ENCODE measurements at places on chromosomes 3 and 15.

- peak; percentile 98 for DNase-seq
Observed at GRCh38 chr3:23945913-23946687, 1.0 kb downstream of the NR1D2 start.

GRCh38 chr3:34782871-34783270 lies 856.5 kb upstream of the ARPP21 start:
- no peak for DNase-seq

- DNase-seq = peak; percentile 11
Observed at GRCh38 chr3:139353920-139354556, 10.2 kb downstream of the MRPS22 start.

GRCh38 chr15:64263567-64263966 lies 92.4 kb downstream of the CSNK1G1 start:
- DNase-seq = no peak

DNA sequence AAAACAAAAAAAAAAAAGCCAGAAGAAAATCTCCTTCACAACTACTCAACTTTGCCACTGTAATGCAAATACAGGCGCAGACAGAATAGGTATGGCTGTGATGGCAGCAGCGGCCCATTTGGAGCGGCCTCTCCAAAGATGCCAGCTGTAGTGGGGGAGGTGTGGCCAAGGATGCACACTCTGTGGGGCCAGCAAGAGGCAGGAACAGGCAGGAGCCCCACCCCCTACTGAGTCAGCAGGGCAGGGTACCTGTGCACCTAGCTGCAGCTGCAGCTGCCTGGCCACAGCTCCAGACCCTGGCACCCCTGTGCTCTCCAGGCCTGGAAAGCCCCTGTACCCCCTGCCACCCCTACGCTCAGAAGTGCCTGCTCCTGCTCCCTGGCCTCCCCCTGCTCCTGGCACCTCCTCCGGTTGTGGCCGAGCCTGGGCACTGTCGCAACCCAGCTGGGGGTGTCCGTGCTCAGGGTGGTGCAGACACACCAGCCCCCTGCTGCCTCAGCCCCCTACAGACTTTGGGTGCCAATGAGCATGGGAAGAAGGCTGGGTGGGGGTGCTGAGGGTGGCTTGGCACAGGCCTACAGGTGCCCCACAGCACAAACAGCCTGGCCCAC lies 312.7 kb downstream of the ULK4 start:
- DNase-seq = no peak

GRCh38 chr3:31219131-31219843 lies 313.4 kb upstream of the STT3B start:
- no peak for DNase-seq

DNA sequence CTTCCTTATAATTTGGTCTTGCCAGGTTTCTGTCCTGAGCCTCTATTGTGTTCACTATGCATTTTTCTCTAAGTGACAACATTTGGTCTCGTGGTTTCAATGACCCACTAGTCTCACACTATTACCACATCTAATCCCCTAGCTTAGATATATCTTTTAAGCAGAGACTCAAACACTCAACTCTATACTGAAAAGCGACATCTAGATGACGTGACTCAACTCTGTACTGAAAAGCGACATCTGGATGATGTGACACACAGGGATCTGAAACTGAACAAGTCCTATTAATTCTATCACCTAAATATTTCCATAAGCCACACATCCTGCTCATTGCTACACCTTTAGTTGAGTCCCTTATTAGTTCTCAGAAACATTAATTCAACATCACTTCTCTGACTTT lies 141.7 kb upstream of the MBNL1 start:
- DNase-seq = no peak

- no peak for DNase-seq
Observed at GRCh38 chr15:59812250-59812870, 123.2 kb upstream of the BNIP2 start.

- DNase-seq = no peak
Observed at GRCh38 chr3:127754411-127755304, 67.7 kb downstream of the MGLL start.

DNA sequence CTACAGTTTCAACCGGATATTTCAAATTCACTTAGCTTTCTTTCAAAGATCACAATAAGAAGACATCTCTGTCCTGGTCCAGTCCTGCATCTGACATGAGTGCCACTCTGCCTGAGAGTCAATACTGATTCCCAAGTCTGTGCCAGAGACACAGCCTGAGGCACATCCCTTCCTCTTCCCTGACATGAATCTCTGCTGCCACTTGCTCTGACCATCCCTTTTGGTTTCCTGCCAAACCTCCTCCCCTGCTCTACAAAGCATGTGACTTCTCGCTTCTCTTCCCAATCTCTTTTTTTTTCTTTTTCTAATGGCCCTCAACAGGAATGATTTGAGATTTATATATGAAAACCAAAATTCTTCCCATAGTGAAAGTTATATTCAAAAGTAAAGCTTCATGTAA lies 117.9 kb downstream of the MECOM start:
- no peak for DNase-seq

- peak; percentile 79 for DNase-seq
Observed at GRCh38 chr3:66938338-66938963, 59.7 kb upstream of the KBTBD8 start.

DNA sequence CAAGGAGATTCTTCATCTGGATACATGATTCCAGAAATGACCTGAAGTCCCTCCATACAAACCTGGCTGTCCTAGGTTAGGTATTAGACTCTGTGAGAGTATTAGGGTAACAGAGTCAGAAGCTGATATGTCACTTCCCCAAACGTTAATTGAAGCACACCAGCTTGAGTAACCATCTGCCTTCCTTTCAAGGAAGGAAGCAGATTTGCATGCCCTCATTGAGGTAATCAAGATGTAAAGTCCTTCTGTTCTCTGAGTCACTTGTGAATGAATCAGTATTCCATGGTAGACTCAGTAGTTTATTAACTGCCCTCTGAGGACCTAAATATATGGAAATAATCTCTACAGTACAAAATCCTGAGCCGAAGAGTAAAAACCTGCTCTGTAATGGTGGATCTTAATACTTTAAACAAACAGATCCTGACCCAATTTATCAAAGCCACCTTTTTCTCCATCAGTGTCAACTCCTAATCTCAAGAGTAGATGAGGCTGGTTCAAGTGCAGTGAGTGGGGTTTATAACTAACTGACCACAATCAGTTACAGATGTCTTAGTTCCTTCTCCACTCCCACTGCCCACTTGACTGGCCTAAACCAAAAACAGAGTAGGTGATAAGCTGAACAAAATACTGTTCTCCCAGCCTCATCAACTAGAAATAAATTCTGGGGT lies 246.2 kb upstream of the CHRM5 start:
- no peak for DNase-seq

- DNase-seq = no peak
Observed at GRCh38 chr3:151236736-151237135, 33.7 kb upstream of the GPR171 start.

GRCh38 chr3:56297281-56297840 lies 170.9 kb downstream of the ERC2 start:
- no peak for DNase-seq

DNA sequence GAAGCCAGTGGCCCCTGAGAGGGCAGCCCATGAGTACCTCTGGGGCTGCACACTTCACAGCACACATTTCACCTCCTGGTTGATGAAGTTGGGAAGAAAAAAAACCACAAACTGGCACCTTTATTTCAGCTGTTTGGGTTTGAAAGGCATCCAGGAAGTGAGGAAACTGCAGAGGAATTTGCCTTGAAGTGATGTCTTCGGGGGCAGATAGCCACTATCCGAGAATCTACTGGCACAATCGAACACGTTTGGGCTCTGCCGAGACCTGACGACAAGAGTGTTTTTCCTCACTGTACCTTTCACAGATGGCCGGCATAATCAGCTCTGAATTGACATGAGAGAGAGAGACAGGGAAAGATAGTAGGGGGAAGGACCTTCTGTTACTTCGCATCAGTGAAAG lies 59.7 kb downstream of the LRIG1 start:
- DNase-seq = no peak

DNA sequence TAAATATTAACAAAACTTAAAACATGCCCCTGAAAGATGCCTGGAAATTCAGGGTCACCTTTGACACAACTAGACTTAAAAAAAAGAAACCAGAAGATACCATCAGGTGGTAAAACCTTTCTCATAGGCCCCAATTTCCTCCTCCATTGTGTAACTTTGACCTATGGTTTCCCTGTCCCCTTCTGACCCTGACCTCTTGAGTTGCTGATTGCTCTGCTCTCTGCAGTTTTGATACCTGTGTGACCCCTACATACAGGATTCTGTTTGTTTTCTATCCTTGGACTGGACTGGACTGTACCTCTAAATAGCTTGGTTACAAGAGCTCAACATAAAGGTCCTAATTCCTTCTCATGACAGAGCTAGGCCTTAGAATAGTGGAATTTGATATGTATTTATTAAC lies 220.6 kb downstream of the ZIC4 start:
- DNase-seq = no peak

- peak; percentile 60 for DNase-seq
Observed at GRCh38 chr15:60788692-60789103, 309.8 kb upstream of the ICE2 start.

DNA sequence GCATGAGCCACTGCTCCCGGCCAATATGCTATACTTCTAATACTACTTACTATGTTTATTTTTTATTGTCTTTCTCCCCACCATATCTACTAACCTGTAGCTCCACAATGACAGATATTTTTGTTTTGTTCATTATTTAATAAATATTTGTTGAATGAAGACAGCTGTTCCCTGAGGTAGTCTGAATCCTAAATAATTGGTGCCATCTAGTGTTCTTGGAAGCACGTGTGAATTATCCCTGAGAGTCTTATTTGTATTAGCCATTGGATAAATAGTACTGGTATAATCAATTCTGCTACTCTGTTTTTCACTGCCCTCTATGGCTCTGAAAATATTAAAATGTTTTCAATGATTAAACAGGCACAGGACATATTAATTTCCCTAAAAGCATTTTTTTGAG lies 5.6 kb upstream of the APPL1 start:
- DNase-seq = peak; percentile 1

DNA sequence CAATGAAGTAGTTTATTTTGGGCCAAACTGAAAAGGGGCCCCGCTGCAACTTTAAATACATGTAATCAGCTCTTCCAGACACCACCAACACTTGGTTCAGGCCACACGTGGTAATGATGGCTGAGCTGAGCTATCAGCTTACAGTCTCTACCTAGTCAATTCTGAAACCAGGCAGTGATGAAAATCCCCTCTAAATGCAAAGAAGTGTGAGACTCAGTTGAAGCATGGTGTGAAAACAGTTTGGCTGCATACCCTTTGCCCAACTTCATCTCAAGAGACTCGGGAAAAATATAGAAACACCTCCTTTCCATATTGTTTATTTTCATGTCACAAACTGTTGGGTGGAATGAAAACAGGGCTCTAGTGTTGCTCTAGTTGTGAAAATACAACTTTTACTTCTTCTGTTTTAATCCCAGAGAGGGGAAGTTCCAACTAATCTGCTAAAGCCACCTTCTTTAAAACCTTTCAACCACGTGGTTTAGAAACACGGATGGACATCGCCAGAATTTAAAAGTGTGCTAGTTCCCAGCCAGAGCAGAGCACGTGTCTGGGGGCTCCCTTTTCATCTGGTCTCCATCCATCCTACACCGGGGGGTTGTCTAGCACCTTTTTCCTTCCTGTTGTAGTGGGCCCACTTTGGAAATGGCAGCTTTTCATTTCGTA lies 229.1 kb downstream of the EPHB1 start:
- no peak for DNase-seq

GRCh38 chr15:31169558-31169957 lies 68.0 kb upstream of the TRPM1 start:
- no peak for DNase-seq

DNA sequence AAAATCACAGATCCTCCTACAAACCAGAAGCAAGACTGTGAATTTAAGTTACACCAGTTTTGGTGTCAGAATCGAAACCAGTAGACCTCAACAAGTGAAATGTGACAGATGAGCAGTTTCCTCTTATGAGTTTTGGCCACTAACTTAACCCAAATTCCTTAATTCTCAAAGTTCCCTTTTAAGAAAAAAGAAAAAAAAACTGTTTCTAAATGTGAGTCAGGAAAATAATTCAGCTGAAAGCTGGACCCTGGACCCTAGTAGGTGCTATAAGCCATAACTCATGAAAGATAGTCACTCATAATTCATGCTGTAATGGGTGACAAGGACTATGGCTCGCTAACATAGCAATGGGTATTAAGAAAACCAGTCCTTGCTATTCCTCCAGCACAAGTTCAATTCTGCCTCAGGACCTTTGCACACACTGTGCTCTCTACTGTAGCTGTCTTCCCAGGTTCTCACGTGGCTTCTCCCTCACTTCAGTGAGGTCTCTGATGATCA lies 9.0 kb upstream of the THRB start:
- no peak for DNase-seq

GRCh38 chr3:72127844-72128243 lies 342.9 kb upstream of the PROK2 start:
- no peak for DNase-seq

GRCh38 chr3:118089563-118089962 lies 945.1 kb downstream of the IGSF11 start:
- no peak for DNase-seq

DNA sequence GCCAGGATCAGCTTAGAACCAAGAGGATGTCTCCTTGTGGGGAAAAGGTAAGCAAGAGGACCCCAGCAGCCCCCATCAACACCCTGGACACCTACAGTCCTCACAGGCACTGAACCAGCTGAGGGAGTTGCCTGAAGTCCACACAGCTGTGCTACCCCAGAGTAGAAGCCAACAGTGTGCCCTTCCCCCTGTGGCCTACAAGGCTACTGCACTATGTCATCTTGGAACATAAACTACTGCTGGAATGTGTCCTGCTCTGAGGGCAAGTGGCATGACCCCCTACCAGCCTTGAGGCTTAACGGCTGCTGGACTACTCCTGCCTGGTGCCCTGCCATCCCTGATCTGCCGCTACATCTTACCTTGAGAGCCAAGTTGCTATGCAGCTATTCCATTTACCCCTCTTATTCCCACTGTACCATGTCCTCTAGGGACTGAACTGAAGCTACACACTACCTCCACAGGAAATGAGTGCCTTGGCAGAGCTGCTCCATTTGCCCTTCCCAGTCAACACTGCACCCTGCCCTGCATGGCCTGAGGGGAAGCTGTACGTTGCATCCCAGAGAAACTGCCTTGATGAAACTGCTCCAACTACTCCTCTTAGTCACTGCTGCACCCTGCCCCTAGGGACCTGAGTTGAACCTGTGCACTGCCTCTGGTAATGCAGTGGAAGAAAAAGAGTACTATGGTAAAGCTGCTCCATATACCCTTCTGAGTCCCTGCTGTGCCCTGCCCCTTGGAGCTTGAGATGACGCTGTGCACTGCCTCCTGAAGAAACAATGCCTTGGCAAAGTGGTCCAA lies 40.2 kb upstream of the ATP13A5 start:
- DNase-seq = no peak

- DNase-seq = peak; percentile 56
Observed at GRCh38 chr15:76310475-76311099, 682 bp downstream of the ETFA start.

DNA sequence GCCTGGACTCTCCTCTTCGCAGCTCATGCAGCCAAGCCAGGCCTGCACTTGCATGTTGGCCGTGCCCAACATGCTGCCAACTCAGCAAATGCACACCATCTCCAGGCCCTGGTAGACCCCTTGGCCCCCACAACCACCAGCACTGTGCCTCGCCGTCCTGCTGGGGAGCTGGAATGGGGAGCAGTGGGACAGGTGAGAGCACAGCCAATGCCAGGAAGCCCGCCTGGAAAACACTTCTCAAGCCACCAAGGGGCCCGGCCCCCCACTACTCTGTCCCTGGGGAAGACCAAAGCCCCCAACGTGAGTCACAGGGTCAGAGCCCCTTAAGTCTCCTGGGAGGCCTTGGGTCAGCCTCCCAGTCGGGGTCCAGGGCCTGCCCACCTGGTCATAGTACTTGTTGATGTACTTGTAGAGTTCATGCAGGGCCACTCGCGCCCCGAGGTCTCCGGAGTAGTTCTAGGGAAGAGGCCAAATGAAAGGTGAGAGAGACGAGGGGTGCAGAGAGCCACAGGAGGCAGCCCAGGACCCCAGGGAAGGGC lies 24.5 kb downstream of the PLXNB1 start:
- DNase-seq = no peak

Measured in NCI-H526 (cell line).